CD4-positive, alpha-beta T cell treated with Interferon gamma for 1 hour (primary cell): ENCODE measurements at places on chromosomes 5 and 9.

DNA sequence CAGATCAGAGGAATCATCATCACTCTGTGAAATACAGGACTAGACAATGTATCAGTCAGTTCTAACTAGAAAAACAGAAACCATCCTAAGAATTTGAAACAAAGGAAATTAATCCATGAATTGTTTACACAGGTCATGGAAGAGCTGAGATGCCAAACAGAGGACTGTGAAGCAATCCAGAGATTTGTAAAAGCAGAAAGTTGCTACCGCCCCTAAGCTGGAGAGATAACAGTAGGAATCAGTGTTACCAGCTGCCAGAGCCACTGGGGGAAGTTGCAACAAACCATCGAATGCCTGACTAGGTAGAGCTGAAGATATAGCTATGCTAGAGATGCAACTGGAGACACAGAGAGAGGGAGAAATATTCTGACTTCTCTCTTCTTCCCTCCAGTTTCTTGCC, 10.4 kb upstream of the MIER3 start:
- DNase-seq = no peak

DNA sequence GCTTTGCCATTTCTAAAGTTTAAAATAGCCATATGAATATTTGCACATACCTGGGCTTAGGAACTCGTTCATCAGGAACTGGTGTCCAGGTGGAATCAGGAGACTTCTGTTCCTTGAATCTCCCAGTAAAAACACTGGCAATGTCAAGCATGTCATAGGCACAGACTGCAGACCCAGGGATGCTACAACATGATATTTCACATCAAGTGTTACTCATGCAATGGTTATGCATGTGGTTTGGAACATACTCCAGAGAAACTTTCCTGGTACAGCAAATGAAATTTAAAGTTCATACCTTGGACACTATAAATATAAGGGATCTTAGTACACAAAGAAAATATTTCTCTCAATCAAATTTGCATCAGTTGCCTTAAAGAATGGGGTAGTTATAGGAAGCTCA, 92.2 kb downstream of the SEMA6A start:
- DNase-seq = no peak

GRCh38 chr5:167217097-167217743, 1074.2 kb upstream of the WWC1 start:
- DNase-seq = no peak

DNA sequence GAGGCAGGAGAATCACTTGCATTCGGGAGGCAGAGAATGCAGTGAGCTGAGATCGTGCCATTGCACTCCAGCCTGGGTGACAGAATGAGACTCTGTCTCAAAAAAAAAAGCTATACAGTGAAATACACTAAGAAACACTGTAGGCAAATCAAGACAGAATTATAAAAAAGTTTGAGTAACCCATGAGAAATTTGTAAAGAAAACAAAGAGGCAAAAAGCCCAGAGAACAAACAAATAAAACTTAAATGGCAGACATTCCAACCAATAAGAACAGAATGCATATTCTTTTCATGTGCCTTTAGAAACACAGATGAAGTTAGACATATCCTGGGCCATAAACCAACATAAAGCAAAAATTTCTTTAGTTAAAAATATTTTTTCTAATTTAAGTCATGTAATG, 30.6 kb downstream of the ZNF169 start:
- DNase-seq = no peak

DNA sequence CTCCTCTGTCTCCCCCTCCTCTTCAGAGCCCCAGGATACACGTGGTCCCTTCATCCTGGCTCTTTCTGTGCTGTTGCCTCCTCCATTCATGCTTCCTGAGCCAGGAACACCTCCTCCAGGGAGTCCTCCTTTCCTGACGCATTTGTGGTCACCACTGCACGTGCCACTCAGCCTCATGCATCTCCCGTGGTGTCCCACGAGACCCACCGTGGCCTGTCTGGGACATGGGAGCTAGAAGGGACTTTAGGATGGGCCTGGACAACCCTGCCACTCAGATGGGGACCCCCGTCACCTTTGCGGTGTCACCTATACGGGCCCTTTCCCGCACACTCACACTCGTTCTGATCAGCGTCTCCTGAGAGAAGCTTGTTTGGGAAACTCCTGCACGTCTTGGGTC, 6.7 kb downstream of the GLIPR2 start:
- no peak for DNase-seq

GRCh38 chr9:34686231-34686630, 4.8 kb downstream of the CCL19 start:
- no peak for DNase-seq

DNA sequence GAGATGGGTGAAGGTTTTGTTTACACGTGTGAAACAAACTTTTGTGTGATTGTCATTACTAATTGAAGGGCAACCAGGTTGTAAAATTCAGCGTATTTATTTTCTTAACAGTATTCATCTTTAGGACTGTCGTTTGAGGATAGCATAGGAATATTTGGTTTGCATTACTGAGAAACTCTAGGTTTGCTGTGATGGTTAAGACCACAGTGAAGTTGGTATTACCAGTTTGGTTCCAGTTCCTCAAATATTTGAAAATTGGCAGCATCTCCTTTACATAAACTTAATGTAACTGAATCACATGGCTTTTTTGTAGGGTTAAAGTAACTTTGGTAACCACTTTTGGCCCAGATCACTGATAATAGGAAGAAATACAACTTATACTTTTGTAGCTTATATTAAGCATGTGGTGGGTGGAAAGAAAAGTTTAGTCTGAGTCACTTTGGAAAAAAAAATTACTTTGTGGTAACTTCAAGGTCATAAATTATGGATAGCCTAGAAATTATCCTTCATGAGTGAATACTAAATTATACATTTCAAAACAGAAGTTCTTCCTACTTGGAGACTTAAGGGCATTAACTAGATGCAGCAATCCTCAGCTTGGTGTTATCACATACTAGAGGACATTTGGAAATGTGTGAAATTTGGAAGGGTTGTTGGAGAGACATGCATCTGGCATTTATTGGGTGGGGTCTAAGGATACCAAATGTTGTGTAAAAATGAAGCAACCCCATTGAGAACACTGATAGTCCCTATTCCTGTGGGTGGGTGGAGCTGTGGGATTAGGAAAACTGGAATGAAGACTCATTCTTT, 33.9 kb downstream of the G3BP1 start:
- no peak for DNase-seq

- DNase-seq = no peak
Observed at GRCh38 chr5:69265931-69266330, 31.2 kb downstream of the CDK7 start.

DNA sequence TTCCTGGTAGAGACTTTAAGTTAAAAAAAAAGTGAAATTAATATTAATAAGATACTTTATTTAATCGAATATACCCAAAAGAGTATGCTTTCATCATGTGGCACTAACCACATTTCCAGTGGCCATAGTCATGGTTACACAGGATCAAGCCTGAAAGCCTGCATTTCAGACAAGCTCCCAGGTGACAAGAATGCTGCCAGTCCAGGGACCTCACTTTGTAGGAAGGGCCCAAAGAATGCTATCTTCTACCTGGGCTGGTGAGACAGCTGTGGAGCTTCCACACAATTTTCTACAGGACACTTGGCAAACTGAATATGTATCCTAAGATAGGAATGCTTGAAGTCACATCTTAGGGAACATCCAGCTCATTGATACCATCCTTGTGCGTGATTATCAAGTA, 203.8 kb downstream of the AUH start:
- no peak for DNase-seq

GRCh38 chr5:169772688-169773087, 135.6 kb downstream of the DOCK2 start:
- DNase-seq = no peak
